ENCODE measurements at places on chromosomes 16 and 17.

DNA sequence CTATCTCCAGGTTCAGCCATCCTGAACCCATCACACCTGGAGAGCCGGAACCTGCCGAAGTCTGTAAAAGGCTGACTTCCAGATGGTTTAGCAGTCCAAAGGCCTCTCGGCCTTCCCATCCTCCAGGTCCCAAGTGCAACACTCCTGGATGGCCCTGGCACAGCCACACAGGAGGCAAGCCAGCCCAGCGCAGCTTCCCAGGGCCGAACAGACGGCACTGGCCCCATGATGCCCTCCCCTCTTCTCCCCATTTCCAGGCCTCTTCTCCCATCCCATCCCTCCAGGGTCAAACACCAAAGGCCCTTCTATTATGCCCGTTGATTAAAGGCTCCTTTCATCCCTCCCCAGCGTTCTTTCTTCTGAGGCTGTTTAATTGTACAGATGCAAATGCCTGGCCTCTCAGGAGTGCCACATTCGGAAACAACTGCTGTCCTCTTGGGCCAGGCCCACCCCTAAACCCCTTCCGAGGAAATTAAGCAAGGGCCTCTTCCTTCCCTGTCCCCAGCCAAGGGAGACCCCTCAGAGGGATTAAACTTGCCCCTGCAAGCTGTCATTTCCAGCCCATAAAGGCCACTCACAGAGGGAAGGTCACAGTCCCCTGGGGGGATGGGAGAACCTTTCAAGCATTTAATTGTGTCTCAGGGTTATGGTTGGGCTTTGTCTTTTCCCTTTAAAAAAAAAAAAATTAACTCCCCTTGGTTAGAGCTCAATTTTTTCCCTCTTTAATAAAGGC is 30.8 kb downstream of the AXIN2 start:
- no peak for DNase-seq

- no peak for DNase-seq
Measured at GRCh38 chr17:5789528-5789927, 205.2 kb upstream of the NLRP1 start.

GRCh38 chr16:26816266-26816665 is 250.5 kb upstream of the C16orf82 start:
- DNase-seq: no peak

GRCh38 chr17:50672831-50673551 is 34.7 kb downstream of the ANKRD40 start:
- no peak for DNase-seq

GRCh38 chr17:15361151-15361550 is 19.8 kb upstream of the TEKT3 start:
- DNase-seq: no peak

GRCh38 chr17:2085648-2085949 is 30.7 kb downstream of the HIC1 start:
- no peak for DNase-seq

DNA sequence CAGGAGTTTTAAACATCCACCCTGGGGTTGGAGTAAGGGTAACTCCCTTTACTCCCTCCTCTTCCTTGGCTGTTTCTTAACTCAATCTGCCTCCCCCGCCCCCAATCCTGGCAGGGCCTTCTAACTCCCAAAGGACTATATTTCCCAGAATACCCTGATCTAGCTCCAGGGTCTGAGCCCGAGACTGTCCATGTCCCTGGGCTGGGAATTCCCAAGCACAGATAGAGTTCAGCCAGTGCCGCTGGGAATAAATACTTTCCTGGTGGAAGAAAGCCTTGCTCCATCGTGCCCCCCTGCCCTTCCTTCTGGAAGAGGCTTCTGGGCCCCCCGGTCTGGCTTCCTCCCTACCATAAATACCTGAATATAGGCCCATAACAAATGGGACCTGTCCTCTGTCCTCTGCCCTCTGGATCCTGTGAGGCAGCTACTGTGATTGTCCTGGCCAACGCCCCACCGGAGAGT is 10.2 kb downstream of the BAHCC1 start:
- DNase-seq: no peak

- DNase-seq: no peak
Measured at GRCh38 chr17:42078396-42079043, 19.8 kb downstream of the ZNF385C start.

Measured in stimulated activated CD8-positive, alpha-beta memory T cell treated with anti-CD3 and anti-CD28 coated beads, Interleukin-15, amount 100 ng/mL, for 1 hour (primary cell).